ENCODE measurements at places on chromosomes 3 and 15.

- no peak for DNase-seq
Observed at GRCh38 chr3:37181756-37182155, 7.4 kb upstream of the LRRFIP2 start.

GRCh38 chr3:41338276-41338675 lies 139.0 kb downstream of the CTNNB1 start:
- no peak for DNase-seq

DNA sequence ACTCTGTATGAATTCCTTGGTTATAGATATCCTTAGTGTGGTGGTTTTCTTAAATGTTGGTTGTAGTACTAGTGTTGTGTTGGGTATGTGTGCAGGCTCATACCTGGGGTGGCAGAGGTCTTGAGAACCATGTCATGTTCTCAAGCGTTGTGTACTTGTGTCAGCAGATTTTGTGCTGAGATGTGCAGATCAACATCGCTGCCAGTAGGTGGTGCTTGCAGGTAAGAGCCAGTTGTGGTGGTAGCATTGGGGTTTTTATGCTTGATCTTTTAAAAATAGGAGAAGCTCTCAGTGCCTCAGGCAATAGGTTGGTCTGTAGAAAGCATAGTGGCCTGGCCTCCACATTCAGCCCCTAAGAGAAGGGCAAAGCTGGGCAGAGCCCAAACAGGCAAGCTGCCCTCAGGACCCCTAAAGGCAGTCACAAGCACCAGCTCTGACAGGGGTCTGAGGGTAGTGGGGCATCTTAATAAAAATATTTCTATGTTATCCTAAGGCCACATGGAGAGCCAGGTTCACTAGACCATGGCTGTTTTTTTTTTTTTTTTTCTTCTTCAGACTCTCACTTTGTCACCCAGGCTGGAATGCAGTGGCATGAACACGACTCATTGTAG lies 164.0 kb downstream of the IL20RB start:
- DNase-seq = no peak

DNA sequence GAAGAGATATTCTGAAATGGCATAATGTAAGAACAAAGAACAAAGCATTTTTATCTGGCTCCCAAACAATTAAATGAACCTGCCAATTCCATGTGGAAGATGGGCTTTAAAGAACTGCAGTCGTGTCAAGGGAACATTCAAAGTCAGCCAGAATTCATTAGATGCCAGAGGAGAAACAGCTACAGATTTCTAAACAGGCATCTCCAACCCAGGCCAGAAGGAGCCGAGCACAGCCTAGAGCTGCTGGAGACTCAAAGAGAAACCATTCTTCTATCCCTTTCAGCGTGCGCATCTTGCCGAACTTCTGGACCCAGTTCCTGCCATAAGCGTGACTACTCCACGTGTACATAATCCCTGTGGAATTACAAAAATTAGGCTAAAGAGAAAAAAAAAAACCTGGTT lies 60.4 kb downstream of the MB21D2 start:
- DNase-seq = no peak

DNA sequence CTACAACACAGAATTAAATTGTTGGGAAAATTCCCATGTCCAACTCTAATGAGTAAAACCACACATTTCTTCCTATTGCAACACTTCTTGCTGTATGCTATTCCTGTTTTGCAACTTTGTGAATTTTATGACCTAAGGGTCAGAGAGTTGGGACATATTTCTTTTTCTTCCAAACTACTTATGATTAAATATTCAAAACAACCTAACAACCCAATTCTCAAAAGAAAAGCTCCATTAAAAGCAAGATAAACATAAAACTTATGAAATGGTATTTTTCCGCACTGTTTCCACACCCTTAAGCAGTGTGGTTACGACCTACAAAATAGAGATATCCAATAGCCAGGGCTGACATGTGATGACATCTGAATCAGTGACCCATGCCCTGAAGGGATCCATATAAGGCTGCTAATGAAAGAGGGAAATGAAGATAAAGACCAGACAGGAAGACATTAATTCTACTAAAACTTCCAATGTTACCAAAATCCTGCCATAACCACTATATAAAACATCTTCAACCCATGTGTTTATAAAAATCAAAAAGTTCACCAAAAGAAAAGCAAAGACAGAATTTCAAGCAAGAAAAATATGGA lies 45.6 kb downstream of the DMXL2 start:
- no peak for DNase-seq

GRCh38 chr3:173021547-173022185 lies 119.4 kb downstream of the SPATA16 start:
- DNase-seq = no peak

Data from cortex of kidney (tissue), 1 donor.